Muscle of back (tissue), 13 donors: ENCODE measurements at places on chromosomes 6 and 20.
A peak's percentile ranks its signal among the peaks of the same experiment; 100 is the strongest.

DNA sequence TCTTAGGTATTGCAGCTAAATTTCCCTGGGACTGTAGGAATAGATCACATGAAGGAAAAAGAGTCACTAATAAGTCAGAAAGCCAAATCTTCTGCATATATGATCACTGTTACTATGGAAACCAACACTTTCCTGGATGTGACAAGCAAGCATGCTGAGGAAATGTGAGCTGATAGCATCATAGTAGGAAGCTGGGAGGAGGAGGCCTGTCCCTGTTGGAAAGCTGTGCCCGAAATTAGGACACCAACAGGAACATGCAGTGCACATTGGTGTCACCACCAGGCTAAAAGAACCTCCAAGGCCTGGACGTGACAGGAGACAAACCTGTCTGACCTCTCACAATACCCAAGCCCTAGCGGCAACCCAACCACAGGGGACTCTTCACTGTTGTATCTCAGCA, 181.9 kb upstream of the PCSK2 start:
- DNase-seq: peak; percentile 6

DNA sequence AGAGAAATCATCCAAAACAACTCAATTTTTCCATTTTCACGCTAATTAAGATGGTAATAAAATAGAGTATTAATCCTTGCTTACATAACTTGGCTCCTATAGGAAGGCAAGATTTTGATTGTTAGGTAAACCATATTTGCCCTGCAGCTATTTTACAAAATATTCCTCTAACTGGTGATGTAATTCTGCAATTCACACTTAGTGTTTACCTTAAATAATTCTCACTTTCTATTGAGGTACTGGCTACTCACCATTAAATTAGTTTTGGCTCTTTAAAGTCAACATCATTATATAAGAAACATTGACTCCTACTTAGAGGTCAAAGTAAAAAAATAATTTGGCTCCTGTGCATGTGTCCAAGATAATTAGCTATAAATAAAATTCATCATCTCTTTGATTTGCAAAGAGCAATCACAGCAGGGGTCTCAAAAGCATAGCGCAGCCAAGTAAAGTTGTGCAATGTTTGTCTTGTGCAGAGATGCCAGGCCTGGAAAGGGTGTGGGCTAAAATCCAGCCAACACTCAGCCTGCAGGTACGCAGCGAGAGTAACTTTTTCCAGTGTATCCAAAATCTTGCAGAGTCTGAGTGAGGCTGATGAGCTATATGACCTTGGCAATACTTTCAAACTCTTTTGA, 501.2 kb downstream of the MMUT start:
- no peak for DNase-seq

DNA sequence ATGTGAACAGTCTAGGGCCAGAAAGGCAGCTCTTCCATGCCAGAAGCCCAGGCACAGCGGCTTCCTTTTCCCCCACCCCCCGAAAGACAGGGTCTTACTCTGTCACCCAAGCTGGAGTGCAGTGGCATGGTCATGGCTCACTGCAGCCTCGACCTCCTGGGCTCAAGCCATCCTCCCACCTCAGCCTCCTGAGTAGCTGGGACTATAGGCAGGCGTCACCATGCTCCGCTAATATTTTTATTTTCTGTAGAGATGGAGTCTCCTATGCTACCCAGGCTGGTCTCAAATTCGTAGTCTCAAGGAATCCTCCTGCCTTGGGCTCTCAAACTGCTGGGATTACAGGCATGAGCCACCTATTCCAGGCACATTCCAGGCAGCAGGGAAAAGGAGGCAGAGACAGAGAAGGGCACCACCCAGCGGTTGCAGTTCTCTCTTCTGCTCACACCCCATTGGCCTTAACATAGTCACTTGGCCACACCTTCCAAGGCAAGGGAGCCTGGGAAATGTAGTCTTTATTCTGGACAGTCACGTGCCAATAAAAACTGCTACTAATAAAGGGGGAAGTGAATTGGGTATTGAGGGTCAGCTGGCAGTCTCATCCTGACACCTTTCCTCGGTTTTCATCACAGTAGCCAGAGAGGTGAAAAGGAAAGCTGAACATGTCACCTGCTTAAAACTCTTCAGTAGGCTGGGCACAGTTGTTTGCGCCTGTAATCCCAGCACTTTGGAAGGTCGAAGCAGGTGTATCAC, 205.9 kb downstream of the ZMYND8 start:
- DNase-seq: peak; percentile 59

DNA sequence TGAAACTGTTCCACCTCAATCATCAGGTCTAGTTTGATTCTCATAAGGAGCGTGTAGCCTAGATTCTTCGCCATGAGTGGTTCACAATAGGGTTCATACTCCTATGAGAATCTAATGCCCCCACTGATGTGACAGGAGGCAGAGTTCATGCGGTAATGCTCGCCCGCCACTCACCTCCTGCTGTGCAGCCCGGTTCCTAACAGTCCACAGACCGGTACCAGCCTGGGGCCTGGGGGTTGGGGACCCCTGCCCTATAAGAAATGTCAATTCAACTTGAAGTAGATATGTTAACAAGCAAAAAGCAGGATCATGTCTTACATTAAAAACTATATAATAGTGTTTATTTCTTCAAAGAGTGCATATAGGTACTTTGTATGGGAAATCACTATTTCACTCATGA, 216.5 kb downstream of the COL19A1 start:
- DNase-seq: no peak

DNA sequence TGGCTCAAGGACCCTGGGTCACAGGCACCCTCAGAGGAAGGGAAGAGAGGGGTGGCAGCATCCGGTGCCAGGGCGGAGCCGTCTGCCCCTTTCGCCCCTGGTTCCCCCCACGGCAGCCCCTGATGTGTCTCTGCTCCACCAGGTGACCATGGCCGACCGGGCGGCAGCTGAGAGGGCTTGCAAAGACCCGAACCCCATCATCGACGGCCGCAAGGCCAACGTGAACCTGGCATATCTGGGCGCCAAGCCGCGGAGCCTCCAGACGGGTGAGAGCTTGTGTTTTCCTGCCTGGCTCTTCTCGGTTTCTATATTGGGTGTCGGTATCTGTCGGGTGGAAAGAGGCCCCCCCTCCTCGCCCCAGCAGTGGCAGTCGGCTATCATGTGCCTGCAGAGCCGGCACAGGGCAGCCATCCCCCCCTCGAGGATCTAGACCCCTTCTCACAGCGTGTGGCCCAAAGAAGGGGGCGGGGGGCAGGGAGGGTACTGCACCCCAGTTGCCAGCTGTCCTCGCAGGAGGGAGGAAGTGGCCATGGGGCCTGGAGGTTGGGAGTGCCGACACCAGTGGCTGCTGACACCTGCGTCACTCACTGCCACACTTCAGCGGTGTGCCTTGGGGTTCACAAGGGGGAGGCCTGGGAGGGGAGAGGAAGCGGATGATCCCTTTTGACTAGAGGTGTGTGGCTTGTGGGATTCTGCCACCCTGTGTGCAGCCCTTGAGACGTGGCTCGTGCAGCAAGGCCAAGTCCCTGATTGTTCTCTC, 1.5 kb downstream of the RBM38 start:
- DNase-seq: no peak

DNA sequence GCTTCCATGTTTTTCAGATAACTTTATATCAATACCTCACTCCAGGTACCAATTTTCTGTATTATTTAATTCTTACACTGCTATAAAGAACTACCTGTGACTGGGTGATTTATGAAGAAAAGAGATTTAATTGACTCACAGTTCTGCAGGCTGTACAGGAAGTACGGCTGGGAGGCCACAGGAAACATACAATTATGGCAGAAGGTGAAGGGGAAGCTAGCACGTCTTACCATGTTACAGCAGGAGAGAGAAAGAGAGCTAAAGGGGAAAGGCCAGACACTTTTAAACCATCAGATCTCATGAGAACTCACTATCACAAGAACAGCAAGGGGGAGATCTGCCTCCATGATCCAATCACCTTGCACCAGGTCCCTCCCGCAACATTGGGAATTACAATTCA, 119.1 kb upstream of the BMP5 start:
- DNase-seq: no peak

DNA sequence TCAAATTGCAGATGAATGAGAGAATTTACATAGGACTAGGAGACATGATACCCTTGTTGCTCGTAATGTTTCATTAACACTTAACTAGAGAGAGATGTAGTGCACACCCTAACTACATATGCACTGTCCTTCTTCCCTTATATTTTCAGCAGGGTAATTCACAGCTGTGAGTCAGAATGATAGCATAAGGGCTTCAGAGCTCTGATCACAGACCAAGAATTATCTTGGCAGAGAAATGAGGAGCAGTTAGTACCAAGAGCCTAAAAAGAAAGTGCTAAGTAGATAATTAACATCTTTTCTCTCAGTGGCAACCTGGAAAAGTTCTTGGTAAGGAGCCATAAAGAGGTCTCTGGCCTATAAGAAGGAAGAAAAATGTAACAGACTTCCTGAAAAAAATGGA, 35.8 kb downstream of the GRIK2 start:
- DNase-seq: no peak

GRCh38 chr6:19369785-19370184, 467.4 kb upstream of the ID4 start:
- DNase-seq: no peak

- no peak for DNase-seq
Observed at GRCh38 chr6:148069256-148069655, 273.4 kb upstream of the SASH1 start.

DNA sequence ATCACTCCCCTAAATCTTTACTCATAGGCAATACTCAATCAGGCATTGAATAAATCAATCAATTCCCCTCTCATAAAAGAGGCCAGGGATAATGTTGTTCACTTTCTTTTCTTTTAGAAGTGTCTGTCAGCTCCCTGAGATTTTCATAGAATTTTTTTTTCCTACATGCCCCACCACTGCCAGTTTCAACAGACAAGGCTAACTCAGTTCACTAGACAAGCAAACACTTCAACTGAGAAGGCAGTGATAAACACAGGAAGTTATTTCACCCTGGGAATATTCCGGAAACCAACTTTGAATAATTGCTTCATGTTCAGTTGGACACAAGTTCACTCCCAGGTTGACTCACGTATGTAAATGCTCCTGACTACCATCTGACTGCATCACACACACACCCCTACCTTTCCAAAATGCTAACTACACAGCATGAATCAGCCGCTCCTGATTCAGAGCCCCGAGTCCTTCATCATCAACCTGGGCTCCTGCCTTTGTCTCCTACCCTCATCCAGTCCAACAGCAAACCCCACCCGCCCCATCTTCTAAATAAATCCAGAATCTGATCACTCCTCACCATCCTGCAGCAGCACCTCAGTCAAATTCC, 143.9 kb downstream of the BCAS1 start:
- DNase-seq: no peak

DNA sequence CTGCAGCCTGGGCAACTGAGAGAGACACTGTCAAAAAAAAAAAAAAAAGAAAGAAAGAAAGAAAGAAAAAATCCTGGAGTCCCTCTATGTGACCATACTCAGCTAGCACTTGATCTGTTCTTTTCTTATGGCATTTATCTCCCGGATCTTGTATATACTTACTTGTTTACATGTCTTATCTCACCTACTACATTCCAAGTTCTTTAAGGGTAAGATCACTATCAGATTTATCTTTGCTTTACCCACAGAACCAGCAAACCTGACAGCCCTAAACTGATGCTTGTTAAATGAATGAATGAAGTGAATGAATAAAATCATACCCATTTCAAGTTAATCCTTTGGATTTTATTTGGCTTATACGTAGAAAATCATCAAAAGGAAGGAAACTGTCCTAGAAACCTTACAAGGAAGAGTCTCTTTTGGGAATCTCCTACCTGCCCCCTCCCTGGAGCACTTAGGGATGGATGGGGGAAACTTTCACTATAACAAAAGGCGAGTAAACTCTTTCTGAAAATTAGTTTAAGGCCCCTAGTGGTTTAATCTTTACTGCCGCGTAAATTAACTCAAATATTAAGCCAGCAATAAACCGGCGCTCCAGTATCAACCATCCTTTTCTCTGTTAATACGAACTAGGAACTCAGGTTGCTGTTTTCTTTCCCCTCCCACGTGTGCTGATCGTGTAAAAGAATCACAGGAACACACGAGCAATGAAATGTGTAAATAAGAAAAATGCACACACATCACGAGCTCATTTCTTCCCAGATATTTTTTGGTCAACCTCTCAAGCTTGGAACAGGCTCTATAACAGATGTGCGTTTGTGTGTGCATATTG, 1.3 kb upstream of the UTRN start:
- peak; percentile 80 for DNase-seq

- DNase-seq: no peak
Observed at GRCh38 chr6:112179631-112180030, 74.7 kb downstream of the LAMA4 start.

DNA sequence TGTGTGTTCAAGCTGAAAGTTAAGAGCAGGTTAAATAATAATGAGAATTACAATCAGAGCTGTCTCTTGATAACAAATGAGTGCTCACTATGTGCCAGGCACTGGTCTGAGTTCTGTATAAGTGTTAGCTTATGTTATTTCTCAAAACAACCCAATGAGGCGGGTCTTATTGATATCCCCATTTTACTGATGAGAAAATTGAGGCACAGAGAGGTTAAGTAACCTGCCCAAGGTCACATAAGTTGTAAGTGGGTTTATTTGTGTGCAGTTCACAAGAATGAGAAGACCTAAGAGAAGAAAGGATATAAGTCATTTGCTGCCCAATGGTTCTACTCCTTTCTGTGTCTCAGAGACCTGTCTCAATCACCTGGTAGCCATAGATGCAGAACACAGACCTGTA, 34.1 kb upstream of the ARMH2 start:
- no peak for DNase-seq

- DNase-seq: no peak
Observed at GRCh38 chr6:169561665-169562064, 140.2 kb downstream of the WDR27 start.

- DNase-seq: no peak
Observed at GRCh38 chr6:80333342-80333741, 226.9 kb downstream of the BCKDHB start.

DNA sequence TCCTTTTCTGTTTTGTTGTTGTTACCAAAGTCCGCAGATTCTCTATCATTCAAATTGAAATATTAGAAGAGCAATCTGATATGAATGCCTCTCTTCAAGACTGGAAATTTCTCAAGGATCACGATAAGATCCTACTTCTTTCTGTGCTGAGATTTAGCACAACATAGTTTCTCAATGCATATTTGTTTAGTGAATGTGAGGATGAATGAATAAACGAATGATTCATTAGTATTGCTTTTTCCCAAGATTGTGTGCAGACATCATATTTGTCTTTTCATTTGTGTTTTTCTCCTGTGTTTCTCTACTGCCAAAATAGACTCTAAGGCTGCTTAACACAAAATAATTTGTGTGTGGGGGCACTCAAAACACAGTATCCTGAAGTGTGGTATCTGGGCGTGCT, 862.7 kb upstream of the MAP3K7 start:
- no peak for DNase-seq

DNA sequence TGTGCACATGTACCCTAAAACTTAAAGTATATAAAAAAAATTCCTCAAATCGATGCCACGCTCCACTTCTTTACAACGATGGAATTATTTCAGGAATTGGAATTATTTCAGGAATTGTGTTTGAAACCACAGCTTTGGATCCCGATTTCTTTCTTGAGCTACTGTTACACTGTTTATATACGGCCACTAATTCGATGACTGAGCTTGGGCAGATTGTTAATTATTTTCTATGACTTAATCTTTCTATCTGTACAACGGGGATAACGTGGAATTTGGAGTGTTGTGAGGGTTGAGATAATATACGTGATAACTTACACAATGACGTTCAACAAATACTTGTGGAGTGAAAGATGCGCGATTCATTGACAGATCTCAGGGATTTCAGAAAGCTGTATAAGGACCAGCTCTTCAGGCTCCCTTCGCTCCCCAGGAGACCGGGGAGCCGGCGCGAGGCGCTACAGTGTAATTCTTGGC, 171.3 kb downstream of the SLC16A10 start:
- DNase-seq: no peak
